ENCODE measurements at places on chromosomes 6 and 20.

DNA sequence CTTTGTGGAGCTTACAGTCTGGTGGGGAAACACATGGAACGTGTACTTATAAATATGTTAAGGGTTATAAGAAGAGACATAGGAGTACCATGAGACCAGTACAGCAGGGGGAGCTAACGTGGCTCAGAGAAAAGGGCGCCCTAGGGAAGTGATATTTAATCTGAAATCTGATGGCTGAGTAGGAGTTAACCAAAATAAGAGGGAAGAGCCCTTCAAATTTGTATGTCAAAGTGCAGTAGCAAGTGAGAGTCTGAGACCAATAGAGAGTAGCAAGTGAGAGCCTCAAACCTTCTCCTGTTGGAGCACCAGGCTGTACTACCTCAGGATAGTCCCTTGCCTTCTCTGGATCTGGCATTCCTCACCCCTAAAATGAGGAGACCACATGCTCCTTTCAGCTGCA is 6.1 kb upstream of the PKIG start:
- no peak for DNase-seq

GRCh38 chr6:126341126-126341525 is 1.2 kb downstream of the CENPW start:
- no peak for DNase-seq

DNA sequence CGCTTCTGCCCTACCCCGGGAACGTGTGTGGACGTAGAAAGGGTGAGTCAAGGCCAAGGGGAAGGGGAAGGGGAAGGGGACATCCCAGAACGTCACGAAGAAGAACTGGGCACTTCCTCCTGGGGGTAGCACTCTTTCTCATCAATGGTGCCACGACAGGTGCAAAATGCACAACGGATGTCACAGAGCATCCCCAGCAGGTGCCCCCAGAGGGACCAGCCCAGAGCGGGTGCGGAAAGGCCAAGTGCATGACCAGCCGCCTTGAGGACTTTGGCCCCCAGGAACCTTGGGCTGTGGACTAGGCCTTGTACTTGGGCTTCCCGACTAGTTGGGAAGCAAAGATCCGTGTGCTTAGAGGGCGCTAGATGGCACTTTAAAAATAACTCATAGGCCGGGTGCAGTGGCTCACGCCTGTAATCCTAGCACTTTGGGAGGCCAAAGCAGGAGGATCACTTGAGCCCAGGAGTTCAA is 12.1 kb upstream of the SRC start:
- no peak for DNase-seq

DNA sequence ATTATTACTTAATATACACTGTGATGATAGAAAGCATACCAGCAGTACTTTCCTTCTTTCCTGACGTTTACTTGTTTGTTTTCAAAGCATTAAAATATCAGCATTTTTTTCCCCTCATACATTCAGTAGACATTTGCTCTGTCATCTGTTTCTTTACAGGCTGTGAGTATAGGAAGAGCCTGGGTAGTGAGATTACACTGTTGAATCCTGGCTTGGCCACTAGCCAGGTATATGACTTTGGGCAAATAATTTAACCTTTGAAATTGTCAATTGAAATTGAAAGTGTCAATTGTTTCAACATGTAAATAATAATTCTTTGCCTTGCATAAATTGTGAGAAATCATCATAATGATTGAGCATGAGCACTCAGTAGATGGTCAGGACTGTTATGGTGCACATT is 336.2 kb downstream of the CDKAL1 start:
- DNase-seq: no peak

DNA sequence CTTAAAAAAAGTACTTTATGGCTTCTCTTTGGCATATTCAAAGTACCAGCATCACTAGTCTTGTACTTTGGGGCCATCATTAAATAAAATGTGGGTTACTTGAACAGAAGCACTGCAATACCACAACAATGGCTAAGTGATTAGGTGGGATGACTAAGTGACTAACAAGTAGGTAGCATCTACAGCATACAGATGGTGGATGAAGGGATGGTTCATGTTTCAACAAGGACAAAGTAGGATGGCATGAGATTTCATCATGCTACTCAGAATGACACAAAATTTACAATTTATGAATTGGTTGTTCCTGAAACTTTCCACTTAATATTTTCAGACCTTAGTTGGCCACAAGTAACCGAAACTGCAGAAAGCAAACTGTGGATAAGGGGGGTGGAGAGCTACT is 7.7 kb downstream of the MPC1 start:
- no peak for DNase-seq

DNA sequence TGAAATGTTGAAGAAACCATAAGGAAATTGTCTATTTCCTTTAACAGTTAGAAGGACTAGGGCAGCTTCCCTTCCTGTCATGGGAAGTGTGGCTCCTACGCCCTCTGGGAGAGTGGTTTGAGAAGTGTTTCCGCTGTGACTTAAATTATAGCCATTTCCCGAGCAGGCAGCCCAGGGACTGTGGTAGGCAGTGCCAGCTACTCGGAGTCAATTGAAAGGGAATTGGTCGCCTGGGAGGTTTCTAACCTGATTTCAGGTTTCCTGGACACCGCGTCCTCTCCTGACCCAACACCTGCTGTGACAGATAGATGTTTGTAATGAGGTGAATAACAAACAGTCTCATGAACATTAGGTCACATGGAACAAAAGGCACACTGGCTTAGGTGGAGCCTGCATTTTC is 256.1 kb upstream of the PLCB4 start:
- no peak for DNase-seq

GRCh38 chr6:10518557-10519407 is 2.4 kb upstream of the GCNT2 start:
- no peak for DNase-seq

DNA sequence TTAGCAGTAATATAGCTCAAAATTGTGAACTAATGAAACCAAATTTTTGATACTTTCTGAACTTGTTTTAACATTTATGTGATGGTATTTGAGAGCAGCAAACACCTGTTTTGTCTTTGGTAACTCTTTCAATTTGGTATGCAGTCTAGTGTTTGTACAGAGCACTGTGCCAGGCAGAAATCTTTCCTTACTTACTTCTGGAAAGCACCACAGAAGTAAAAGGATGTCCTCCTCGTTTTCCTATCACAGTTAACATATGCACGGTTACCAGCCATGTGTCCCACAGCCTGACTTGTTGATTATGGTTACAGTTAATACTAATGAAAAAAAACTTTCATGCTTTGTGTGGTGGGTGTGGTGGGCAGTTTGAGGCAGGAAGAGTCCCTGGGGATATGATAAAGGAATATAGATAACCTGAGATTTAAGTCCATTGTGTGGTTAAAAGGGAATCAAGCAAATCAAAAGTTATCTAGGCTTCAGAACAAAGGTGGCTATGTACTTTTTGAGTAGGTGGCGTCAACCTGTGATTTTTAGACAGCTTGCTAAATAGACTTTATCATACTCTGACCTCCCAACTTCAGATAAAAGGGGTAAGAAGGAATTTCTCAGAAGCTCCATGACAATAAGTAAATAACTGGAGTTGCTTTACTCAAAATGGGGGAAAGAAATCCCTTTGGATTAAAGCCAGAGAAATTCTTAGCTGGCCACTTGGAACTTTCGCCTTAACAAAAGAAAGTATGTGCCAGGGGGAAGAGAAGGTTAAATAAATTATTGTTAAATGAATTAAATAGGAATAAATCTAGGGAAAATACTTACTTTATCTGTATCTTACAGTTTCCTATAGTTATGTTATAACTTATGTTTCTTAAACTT is 20.1 kb upstream of the COL10A1 start:
- no peak for DNase-seq

- peak; percentile 31 for DNase-seq
Observed at GRCh38 chr6:34656378-34657036, 40.1 kb downstream of the ILRUN start.

DNA sequence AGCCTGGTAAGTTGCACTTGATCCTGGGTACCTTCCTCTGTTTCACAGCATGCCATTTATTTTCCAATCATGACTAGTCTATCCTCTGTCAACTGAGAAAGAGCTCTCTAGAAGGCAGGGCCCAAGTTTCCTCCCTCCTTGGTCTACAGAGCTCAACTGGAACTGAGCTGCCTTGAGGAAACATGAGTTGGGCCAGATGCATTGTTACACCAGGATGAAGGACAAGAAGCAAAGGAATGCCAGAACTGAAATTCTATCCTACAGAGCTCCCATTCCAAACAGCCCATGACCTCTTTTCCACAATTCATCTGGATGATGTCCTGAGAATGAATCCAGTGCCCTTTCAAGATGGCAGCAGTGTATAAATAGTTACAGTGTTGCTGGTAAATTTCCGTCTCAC is 66.7 kb upstream of the E2F3 start:
- no peak for DNase-seq

DNA sequence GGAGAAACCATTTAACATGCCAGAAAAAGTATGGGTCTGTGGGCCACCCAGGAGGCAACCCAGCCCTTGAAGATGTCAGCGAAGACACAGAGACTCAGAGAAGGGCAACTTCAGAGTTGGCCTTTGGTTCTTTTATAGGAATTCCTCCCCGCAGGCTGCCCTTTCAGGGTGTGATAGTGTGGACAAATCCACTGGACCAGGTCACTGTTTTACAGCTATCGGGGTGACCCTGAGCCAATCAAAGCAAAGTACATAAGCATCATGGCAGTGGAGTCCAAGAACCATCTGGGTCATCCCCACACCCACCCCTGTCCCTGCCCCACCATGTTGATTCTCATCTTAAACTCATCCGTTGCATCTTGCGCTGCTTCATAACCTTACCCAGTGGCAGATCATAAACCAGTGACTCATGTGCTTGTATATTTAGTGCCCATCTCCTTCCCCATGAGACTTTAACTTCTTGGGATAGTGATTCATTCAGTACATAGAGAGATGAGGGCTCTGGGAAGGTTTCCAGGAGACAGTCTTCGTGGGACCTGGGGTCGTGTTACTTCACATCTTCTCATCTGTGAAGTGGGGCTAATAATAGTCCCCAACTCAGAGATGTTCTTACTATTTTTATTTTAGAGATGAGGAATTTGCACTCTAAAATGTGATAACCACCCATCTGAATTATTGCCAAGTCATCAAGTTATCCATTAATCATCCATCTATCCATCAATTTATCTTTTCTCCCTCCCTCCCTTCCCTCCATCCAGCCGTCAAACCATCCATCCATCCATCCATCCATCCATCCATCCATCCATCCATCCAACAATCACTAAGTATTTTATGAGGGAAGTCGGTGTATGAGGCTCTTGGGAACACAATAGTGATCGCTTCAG is 51.0 kb downstream of the EDN3 start:
- no peak for DNase-seq

- DNase-seq: no peak
Observed at GRCh38 chr6:17712576-17712975, 5.9 kb upstream of the NUP153 start.

GRCh38 chr6:42406306-42407280 is 45.1 kb downstream of the TRERF1 start:
- DNase-seq: no peak

GRCh38 chr6:119535332-119535731 is 185.8 kb upstream of the MAN1A1 start:
- no peak for DNase-seq

DNA sequence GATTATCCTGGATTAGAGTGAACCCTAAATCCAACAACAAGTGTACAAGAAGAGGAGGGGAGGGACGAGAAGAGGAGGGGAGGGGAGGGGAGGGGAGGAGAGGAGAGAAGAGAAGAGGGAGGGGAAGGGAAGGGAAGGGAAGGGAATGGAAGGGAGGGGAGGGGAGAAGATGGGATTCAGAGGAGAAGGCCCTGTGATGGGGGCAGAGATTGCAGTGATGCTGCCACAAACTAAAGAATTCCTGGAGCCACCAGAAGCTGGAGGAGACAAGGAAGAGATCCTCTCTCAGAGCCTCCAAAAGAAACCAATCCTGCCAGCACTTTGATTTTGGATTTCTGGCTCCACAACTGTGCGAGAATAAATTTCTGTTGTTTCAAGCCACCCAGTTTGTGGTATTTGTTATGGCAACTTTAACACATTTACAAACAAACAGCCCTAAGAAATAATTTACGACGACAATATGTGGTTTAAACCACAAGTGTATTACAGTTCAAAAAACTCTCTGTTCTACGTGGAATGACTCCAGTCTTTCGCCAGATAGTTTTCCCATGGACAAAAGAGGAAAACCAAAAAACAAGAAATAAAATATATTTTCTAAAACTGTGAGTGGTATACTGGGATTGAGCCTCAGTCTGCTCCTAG is 235.4 kb downstream of the HDGFL1 start:
- no peak for DNase-seq

DNA sequence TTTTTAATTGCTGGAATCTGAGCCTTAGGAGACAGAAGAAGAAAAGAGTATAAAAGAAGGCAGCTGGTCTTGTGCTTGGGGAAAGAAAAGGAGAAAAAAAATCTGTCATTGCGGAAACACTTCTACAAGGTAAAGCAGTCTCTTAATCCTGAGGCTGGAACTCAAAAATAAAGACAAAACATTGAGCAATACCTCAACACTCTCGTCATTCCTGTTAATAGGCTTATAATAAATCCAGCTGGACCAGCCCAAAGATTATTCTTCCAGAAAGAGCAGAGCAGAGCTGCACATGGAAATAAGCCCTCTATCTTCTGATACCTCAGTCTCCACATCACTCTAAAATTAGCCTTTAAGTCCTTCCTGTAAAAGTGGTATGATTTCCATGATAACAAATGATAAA is 62.0 kb upstream of the HIVEP1 start:
- DNase-seq: no peak

DNA sequence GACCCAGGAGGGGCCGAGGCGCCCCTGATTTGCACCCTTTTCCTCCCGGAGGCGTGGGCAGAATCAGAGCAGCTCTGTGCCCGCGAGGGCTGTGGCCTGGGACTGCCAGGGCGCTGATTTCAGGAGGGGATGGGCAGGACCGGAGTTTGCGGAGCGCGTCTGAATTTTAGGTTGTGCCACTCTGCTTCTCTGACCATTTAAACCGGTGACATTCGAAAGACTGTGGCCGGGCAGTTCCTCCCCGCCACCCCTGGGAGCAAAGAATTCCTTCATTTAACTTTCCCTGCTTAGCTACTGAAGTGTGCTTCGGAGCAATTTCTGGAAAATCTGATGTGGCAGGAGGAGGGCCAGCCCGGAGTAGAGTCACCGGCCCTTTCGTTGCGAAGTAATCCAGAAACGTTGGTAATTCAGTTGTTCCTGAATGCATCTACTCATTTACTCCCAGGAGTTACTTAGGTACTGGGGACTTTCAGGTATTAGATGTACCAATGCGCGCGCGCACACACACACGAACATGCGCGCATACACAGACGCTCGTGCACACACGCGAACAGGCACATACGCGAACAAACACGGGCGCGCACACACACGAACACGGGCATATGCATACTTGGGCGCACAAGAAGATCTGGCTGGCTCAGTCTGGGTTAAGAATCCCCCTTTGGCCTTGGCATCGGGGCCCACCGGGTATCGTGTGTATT is 568 bp downstream of the CCDC170 start:
- DNase-seq: peak; percentile 14

GRCh38 chr20:62143081-62143956 is at the start of the genes PSMA7 and SS18L1:
TSS of gene PSMA7 (minus strand) at chr20:62143394. CDS start at chr20:62143303, 91 bp downstream.
TSS of gene SS18L1 (plus strand) at chr20:62143769. CDS start at chr20:62143821, 52 bp downstream.
- peak; percentile 90 for DNase-seq

DNA sequence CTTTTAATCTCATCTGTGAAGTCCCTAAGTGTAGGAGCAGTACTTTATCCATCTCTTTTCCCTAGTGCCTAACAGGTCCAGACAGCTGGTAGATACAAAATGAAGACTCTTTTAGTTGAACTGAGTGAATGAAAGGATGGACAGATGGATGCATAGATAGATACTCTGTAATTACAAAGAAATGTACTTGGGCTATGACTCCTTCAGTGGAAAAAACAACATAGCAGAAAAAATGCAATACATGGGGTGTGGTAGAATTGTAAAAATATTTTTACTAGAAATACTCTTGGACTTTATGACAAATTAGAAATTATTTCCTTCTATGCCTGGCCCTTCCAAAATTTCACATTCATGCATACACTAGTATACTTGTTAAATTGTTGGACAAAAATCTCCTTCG is 29.3 kb downstream of the KCNQ5 start:
- DNase-seq: no peak

GRCh38 chr6:100472674-100473073 is 8.0 kb upstream of the SIM1 start:
- no peak for DNase-seq
